ENCODE measurements at places on chromosomes 16 and 17.
A peak's percentile ranks its signal among the peaks of the same experiment; 100 is the strongest.

GRCh38 chr17:2122641-2123302 is 67.9 kb downstream of the HIC1 start:
- peak; percentile 45 for DNase-seq

- DNase-seq = no peak
Measured at GRCh38 chr17:74697515-74697914, 15.2 kb downstream of the CD300LF start.

DNA sequence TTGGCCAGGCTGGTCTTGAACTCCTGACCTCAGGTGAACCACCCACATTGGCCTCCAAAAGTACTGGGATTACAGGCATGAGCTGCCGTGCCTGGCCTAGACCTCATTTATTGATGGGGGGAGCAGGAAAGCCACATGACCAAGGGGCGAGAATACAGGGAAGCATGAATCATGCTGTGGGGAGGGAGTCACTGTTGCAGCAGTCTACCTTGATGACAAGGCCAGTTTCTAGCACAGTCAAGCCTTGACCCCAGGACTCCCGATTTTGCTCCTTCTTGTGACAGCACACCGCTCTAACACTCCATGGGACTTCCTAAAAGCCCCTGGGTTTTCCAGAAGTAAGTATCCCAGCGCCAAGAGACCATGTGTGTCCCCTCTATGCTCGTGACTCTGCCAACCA is 42.9 kb upstream of the IRF8 start:
- DNase-seq = no peak

DNA sequence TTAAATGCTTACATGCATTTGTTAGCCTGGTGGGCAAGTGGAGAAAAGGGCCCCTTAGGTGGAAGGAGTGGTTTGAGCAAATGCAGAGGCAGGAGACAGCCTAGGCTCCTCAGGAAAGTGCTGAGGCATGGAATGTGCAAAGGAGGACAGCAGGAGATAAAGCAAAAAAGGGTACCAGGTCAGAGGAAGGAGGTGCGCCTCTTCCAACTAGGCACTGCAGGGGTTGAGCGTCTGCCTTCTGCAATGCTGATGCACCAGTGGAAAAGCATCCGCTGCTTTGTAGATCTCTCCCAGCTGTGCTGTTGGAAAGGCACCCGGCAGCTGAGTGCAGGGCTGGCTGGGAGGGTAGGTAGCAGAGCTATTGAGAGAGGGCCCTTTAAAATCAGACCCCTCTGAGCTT is 287.0 kb upstream of the XYLT1 start:
- no peak for DNase-seq

- no peak for DNase-seq
Measured at GRCh38 chr17:50147841-50148225, 2.6 kb downstream of the PPP1R9B start.

DNA sequence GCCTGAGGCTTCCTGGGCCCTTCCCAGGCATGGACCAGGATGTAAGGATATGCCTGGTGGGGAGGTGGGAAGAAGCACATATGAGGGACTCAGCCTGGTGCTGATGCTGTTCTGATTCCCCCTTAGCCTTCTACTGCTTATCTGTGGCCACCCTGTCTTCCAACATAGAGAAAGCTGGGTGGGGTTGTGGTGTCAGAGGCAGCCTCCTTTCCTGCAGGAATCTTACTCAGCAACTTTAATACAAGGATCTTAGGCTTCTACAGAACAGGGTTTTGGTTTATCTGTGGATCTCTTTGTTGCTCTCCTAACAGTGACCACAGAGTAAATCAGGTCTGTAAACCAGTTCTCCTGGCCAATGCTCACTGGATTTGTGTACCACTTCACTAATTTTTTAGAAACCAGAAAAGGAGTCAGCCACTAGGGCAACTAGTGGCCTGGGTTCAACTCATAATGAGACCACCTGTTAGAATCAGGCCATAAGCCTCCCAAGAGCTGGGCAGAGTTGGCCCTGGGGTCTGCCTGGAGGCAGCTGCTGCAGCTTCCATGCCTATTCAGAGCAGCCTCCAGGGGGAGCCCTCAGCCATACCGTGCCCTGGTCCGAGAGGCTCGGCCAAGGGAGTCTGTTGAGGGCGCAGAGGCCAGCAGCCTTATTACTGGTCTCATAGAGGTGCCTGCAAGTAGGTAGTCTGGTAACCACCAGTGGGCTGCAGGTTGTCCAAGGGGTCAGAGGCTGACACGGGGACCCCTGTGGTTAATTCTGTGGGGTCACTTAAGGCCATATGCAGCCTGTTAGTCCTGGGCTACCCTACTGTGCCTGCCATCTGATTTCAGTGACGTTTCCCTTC is 7.1 kb downstream of the HAS3 start:
- no peak for DNase-seq

DNA sequence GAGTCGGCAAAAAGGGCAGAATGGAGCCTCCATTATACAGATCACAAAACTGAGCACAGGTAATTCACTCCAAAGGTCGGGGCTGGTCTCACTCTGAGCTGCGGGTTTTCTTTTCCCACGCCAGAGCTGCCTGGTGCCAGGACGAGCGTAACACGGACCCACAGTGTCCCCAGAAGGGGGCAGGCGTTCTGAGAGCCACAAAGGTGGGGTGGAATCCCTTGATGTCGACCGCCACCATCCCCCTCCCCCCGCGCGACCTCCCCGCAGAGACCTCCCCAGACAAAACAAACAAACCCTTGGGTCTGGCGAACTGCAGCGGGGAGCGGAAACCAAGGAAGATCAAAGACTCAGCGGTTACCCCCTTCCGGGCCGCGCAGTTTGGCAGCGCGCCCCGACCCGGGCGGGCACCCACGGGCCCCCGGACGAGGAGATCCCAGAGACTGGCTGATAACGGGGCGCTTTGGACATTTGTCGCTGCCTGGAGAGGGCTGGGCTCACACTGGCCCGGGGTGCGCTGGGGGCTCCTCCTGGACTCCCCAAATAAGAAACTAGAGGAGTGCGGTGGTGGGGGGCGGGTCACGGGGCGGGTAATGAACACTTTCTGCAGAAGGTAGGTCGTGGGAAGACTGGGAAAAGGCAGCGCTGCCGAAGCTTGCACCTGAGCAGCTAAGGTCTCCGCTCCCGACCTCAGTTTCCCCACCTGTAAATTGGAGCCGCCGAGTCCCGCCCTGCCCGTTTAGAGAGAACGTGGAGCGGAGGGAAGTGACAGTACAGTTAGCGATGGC is 664 bp upstream of the NKD1 start:
- no peak for DNase-seq

GRCh38 chr16:66287416-66287815 is 79.1 kb upstream of the CDH5 start:
- no peak for DNase-seq

DNA sequence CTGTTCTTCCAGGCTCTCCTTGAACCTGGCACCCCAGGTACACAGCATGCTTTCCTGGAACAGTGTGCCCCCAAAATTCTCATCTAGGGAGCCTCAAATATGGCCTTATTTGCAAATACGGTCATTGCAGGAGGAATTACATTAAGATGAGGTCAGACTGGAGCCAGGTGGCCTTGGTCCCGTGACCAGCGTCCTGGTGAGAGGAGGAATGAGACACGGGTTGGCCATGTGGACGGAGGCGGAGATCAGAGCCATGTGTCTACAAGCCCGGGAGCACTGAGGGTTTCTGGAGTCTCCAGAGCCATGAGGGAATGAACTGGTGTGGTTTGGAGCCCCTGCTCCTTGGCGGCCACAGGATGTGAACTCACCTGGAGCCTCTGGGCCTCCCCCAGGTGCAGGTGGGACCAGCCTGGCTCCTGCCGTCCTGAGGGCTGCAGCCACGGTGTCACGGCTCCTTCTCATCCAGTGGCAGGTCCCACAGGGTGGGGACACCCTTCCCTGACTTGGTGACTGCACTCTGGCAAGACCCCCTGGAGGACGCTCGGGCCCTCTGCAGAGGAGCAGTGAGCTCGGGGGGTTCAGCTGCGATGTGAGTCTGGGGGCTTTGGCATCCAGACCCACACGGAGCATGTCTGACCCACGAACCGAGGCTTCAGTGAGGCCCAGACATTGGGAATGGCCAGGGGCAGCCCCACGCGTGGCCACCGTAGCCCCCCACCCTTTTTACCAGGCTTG is 21.8 kb upstream of the GNG13 start:
- no peak for DNase-seq

- no peak for DNase-seq
Measured at GRCh38 chr17:67187927-67188326, 57.1 kb downstream of the HELZ start.
